ENCODE measurements at places on chromosomes 16 and 17.

- no peak for DNase-seq
These were observed 415 bp downstream of the ABCA5 start for GRCh38 chr17:69326377-69327059.

DNA sequence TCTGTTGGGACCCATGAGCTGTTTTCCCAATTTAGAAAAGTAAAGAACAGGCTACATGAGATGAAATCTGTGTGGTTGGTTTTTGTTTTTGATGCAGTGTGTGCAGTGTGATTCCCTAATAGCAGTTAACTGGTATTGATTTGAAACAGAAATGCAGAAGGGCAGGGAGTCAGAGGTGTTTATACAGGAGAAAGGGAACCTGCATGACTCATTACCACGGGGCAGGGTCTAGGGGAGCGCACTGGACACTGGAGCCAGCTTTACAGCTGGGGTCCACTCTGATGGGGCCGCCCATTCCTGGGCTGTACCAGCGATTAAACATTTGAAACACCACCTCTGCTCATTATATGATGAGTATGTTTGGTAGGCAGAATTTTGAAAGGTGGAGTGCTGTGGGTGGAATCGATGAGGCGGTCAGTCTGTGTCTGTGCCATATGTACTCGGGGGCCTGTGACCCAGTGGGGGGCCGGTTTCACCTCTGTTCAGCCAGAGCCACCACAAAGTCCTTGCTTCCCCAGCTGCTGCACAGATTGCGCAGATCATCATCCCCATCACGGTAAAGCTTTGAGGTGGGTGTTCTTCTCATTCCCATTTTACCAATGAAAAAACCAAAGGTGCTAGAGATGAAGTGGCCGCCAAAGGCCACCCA lies 142.5 kb downstream of the CMIP start:
- DNase-seq: no peak

GRCh38 chr17:60535382-60536279 lies 9.6 kb upstream of the APPBP2 start:
- DNase-seq: no peak

GRCh38 chr17:17999364-18000029 lies 26.8 kb downstream of the DRC3 start:
- DNase-seq: no peak

DNA sequence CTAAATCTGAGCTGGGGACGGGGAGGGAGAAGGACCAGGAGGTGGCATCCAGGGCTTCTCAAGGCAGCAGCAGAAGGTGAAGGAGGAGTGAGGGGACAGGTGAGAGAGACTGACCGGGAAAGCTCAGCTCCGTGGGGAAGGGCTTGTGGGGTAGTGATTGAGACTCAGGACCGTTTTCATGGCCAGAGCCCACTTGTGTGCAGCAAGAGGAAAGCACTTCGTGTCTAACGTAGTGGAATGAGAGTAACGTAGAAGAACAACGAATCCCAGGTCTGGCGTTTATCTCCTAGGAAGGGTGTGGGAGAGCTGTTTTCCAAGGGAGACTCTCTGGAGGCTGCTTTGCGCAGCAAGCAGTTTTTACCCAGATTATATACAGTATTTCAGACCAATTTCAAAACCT lies 1.3 kb upstream of the CDH3 start:
- DNase-seq: no peak

DNA sequence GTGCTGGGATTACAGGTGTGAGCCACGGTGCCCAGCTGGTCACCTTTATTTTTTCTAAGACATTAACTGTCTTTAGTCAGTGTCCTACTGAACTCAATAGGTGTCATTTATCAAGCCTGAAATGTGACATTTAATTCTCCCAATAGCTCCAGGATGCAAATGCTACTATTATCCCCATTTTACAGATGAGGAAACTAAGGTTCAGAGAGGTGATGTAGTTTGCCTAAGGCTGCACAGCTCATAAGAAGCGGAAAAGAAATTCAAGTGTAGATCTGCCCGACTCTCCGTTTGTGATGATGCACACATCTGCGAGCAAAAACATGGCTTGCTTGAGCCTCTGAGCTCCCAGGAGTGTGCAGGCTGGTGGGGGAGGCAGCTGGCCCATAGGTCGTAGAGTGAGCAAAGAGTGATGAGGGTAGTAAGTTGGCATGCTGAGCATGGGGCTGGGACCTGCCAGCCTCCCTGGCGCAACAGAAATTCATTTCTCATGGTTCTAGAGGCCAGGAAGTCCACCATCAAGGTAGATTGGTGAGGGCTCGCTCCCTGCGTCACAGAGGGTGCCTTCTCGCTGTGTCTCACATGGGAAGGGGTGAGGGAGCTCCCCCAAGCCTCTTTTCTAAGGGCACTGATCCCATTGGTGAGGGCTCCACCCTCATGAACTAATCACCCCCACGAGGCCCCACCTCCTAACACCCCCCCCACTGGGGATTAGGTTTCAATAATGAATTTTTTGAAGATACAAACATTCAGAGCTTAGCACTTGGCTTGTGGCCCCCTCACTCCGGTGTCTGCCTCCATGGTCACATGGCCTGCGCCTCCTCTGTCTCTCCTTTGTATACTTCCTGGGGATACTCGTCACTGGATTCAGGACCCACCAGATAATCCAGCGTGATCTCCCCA lies 141.5 kb upstream of the PLCG2 start:
- no peak for DNase-seq

- DNase-seq: no peak
These were observed 3.1 kb upstream of the SKAP1 start for GRCh38 chr17:48432820-48433775.

GRCh38 chr16:51433599-51433998 lies 282.5 kb upstream of the SALL1 start:
- DNase-seq: no peak

DNA sequence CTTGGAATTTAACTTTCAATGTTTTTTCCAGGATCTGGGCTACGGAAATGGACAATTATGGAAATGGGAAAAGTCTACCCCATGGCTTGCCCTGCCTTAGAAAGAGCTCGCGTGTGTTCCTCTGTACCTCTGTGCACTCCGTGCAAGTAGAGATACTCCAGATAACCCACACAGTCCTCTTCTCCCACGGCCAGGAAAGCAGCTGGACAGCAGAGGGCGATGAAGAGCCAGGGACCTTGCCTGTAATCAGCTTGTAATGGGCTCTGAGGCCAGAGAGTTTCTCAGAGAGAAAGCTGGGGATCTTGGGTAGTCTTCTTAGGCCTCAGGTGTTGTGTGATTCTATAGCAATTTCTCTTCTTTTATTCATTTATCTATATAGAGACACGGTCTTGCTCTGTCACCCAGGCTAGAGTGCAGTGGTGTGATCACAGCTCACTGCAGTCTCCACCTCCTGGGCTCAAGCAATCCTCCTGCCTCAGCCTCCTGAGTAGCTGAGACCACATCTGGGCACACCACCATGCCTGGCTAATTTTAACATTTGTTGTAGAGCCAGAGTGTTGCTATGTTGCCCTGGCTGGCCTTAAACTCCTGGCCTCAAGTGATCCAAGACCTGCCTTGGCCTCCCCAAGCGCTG lies 2.4 kb upstream of the SOCS7 start:
- DNase-seq: no peak

DNA sequence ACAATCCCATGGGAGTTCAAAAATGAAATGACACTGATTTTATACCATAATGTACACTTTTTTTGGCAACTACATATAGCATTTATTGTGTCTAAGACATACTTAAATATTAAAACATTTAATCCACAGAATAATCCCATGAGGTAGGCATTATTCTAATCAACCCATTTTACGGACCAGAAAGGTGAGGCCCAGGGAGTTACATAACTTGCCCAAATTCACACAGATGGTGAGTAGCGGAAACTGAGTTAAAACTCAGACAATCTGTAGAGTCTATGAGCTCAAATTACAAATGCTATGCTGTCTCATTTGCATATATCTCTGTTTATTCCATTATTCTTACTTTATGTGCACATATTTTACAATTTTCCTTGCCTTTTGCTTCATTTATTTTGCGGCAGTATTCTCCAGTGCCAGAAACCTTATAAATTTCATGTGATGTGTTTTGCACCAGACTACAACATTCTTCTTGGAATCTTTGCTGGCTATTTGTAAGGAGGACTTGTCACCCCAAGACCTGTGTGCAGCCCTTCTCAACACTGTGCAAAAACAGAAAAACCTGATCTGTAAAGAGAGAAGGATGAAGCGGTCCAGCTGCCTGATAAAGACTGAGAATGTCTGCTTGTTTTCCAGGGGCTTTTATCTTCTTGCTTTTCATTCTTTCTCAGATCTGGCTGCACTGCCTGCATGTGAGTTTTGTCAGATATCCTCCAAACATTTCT lies 2.3 kb upstream of the ABCA9 start:
- no peak for DNase-seq

- DNase-seq: no peak
These were observed 4.4 kb upstream of the MTSS2 start for GRCh38 chr16:70689970-70690891.

DNA sequence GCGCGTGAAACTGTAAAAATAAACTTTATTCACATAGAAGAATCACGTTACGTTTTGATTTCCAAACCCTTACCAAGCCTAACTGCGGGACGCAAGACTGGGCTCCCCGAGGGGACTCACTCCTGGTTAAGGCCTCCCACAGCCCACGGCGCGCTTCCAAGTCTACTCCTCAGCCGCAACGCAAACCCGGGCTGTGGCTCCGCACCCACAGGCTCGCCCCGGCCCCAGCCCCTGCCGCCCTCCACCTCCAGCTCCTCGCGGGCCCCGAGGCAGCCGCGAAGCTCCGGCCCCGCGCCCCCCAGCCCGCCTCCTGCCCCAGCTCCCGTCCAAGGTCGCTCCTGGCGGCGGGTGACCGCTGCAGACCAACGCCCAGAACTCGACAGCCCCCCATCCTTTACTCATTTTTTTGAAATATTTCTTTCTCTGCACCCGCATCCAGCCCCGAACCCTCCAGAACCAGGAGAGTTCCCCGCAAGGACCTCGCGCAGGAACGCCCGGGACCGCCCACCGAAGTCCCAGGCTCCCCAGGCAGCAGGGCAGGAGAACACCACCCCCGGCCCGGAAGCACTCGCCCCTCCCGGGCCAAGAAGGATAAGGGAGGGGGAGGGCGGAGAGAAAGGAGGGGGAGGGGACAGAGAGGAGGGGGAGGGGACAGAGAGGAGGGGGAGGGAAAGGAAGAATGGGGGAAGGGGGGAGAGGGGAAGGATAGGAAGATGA lies 912 bp downstream of the USP22 start:
- peak; percentile 49 for DNase-seq

DNA sequence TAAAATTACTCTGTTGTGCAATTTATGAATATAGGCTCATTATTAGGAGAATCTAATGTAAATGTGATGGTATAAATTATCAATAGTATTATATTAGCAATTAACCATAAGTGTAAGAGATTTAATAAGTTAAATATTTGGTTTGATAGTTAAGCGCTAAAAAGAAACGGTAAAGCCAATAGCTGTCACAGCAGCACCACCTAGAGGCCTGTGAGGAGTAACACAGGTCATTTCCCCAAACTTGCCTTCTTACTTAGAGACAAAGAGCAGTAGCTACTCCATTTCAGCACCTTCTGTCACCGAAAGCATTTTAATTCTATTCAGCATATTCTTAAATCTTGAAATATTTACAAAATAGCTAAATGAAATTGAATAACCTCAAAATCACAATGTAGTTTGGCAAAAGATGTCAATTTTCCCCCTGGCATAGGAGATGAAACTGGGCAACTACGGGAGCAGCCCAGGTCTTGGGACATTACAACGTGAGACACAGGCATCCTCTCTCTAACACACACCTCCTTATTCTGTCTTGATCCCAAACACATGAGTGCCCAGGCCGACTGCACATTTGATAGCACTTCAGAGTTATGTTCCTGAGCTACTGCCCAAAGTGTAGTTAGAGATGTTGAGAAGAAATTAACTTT lies 14.3 kb upstream of the DYNLRB2 start:
- DNase-seq: no peak

Data from D721Med (cell line).